ENCODE measurements at places on chromosomes 3 and 15.
A peak's percentile ranks its signal among the peaks of the same experiment; 100 is the strongest.

GRCh38 chr3:75295013-75295412 lies 369.1 kb upstream of the FRG2C start:
- no peak for DNase-seq

DNA sequence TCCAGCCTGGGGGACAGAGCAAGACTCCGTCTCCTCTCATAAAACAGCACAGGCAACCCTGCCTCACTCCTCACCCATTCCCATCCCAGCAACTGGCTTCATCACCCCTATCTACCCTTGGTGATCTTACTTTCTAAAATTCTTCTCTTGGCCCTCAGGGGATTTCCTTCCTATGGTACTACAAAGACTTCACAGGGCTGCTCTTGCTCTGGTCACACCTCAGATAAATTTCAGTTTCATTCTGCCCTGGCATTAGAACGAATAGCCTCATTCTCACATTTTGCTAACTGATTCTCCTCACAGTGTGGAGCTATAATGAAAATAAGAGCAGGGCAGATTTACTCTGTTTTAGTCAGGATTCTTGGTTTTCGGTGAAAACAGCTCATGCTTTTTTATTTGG lies 22.1 kb upstream of the CRBN start:
- DNase-seq = no peak

- peak; percentile 15 for DNase-seq
Observed at GRCh38 chr3:4271834-4272233, 31.3 kb upstream of the SETMAR start.

DNA sequence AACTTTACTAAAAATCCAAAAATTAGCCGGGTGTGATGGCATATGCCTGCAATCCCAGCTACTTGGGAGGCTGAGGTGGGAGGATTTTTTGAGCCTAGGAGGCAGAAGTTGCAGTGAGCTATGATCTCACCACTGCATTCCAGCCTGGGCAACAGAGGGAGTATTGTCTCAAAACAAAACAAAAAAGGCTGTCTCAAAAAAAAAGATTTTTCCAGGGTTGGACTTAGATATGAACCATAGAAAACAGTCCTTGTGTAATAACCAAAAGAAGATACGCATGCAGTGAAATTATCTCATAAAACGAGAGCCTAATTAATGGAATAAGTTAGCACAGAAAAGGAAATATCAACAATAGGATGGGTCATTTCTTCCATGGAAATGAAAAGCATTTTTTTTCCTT lies 320.4 kb upstream of the RASGRP1 start:
- DNase-seq = peak; percentile 74

DNA sequence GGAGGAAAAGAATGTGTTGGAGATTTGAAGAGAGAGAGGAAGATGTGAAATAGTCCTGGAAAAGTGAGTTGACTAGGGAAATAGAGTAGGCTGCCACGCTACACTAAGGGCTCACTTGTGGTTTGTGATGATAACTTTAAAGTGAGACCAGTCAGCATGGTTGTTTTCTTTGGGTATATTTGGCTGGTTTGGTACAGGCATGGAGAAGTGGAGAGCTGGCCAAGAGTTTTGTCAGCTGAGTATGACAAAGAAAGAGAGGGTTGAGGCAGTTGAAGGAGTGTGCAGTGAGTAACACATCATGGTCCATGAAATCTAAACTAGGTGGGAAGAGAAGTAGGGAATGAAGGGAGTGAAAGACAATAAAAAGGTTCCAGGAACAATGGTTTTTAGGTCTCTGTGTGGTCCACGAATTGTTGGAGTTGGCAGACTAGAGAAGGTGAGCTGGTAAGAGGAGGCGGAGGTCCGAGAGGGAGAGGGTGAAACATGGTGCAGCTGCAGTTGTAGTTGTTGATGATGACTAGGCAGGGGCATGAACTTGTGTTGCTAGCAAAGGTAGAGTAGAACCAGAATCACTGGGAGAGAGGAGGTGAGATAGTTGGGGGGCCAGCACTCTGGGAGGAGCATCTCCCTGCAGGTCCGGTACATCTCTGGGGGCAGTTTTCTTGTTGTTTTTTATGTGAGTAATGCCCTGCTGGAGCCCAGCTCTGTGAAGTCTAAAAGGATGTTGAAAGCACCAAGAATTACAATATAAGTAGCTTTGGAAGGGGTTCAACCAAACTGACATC lies 21.0 kb downstream of the ZNF80 start:
- peak; percentile 20 for DNase-seq

GRCh38 chr3:172726380-172726779 lies 15.5 kb upstream of the NCEH1 start:
- DNase-seq = no peak

DNA sequence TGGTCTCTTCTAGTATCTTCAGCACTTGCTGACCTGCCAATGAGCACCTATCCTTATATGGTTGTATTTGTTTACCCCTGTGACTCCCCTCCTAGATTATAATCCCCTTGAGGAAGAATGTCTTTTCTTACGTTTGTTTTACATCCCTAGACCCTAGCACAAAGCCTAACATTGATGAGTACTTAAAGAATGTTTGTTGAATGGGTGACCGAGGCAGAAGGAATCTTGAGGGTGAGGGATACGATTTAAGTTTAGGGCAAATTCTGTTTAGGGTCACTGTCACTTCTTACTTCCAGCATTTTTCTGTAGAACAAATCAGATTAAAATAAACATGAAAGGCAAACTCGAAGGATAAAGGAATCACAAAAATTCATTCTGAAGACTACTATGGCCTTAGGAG lies 80.9 kb upstream of the FAM98B start:
- DNase-seq = no peak

- peak; percentile 56 for DNase-seq
Observed at GRCh38 chr3:11236588-11237461, 35.4 kb upstream of the ATG7 start.

- DNase-seq = no peak
Observed at GRCh38 chr3:69326855-69327300, 59.0 kb downstream of the FRMD4B start.

All from fibroblast of skin of right quadriceps (primary cell).